ENCODE measurements at places on chromosomes 3 and 15. TPM values are rescaled to one million over a fixed set of nuclear protein-coding genes. Genes with fewer than 3 reads are reported as not detected.

DNA sequence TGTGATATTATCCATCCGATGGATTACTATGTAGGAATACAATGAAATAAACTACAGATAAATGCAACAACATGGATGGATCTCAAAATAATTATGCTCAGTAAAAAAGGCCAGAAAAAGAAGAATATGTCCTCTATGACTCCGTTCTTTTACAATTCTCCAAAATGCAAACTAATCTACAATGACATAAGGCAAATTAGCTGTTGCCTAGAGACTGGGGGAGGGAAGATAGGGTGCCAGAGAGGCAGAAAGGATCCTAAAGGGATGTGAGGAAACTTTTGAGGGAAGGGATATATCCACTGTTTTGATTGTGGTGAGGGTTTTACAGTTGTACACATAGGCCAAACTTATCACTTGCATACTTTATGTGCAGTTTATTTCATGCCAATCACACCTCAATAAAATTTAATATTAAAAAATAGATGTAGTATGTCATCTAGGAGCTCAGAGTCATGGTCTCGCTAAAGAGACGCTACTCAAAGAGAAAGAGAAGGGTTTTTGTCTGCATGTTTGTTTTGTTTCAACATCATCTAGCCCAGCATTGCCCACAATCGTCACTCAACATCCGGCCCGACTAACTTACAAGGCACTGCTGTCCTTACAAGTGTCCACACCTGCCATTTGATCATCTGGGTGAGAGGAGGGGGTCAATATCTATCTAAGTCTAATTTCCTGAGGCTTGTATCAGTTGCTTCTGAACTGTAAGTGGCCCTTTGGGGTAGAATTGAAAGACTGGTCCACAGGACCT, 29.5 kb downstream of the HES1 start:
- no peak for DNase-seq

DNA sequence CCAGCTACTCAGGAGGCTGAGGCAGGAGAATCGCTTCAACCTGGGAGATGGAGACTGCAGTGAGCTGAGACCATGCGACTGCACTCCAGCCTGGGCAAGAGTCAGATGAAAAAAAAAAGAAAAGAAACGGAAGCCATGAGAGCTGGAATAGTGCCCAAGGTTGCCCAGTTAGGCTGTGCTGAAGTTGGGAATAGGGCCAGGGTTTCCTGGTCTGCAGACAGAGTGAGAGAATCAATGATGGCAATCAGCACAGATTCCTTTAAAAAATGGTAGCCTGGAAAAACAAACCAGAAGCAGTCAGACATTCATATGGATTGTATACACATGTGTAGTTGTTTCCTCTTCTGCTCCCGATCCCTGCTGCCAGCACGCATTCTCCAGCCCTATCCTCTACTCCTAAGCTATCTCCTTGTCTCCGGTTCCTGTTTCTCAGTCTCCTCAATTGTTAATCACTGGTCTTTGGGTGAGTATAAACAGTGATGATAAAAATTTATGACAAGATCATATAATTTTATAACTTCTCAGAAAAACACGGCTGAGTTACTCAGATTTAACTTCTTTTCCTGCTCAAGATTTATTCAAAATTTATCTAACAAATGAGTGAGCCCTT, 316.2 kb upstream of the UMPS start:
- DNase-seq = no peak

DNA sequence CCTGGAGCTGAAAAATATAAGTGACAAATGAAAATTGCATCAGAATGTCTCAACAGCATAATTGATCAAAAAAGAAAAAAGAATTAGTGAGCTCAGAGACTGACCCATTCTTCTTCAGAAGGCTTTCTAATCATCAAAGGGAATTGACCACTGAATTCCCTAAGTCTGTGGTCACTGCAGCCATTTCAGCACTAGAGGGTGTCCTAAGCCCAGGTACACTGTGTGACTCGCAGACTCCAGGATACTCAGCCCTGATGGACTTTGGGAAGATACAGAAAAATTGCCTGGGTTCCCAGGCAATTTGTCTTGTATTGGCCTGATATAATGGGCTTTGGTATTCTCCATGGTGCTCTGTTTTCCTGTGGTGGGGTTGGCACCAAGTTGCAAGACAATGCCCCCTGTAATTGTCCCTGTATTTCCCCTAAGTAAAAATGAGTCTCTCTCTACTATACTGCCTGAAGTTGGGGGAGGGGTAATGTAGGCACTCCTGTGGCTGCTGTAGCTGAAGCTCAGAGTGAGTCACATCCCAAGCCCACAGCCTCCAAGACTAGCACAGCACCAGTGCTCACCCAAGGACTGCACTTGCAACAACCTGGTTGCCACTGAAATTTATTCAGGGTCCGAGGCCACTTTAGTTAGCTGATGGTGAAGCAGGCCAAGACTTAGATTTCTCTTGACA, 256.0 kb upstream of the STAC start:
- DNase-seq = no peak

GRCh38 chr3:163126115-163126514, 1629.5 kb downstream of the OTOL1 start:
- DNase-seq = no peak

DNA sequence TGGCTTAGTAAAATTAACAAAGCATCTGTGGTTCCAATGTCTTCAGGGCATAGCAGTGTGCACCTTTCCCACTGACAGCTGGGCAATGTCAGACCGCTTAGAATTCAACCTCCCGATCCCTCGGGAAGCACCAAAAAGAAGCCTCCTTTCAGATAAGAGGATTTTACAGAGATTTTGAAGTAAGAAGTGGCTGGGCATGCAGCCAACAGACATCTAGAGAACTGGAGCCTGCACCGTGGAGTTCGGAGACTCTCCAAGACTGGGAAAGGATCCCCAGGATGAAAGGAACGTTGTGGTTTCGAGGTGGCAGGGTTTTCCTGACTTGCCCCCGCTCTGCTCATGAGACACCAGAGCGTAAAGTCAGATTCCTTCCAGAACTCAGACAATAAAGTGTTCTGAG, 5.3 kb downstream of the FAM174B start:
- DNase-seq = no peak

DNA sequence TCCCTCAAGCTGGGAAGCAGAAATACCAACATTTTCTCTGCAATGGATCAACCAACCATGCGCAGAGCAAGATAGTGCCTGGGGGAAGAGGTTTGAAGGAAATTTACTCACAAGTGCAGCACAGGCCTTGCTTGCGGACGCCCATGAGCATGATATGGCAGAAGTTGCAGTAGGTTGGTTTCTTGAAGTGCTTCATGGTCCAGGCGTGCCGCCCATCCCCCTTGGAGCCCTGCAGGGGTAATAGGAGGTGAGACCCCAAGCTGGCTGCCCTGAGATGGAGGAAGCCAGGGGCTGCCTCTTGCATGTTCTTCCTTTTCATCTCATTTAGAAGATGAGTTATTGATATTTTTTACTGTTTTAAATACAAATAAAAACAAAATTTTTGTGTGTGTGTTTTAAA, 86.6 kb downstream of the DGKG start:
- DNase-seq = no peak

DNA sequence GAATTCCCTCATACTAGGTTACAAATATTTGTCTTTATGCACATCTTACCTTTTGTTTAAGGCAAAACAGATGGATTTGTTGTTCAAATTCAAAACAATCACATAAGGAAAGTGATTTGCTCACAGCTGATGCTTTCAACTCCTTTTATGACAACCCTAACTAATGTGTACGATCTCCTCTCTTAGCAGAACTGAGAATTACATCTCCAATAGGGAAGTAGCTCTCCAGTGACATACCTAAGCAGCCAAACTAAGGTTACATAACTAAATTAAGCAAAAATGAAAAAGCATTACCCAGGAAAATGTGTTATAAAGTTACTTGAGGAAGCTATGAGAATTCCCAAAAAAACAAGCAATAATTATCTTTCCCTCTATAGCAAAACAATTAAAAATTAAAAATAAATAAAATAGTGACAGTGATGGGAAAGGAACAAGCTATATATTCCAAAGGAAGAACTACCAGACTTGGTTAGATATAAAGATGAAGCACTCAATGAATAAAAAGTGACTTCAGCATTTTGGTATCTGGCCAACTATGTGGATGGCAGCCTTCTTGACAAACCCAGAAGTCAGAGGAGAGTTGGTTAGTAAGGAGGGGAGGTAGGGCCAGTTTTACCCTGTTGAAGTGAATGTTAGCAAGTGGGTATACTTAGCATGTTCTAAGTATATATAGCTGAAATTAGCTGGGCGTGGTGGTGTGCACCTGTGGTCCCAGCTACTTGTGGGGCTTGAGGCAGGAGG, 32.4 kb downstream of the PEAK1 start:
- no peak for DNase-seq

Gene CPN2
- not detected for total RNA-seq

Gene SOX14
- not detected for total RNA-seq

DNA sequence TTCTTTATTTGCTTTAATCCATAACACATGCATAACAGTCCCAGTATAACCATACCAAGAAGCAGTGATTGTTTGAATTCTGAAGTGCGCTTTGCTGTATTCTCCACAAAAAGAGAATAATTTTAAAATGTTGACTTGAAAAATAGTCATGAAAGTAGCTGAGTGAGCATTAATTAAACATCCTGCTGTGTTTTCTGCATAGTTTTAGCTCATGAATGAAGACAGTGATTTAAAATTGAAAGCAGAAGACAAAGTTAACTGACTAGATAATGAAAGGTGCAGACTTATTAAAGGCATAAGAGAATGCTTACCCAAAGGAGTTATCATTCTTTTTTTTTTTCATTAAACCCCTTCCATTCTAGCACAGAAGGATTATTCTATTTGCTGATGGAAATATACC, 143.5 kb downstream of the GABRG3 start:
- no peak for DNase-seq

Gene VGLL4
- total RNA-seq = 37.7 TPM

DNA sequence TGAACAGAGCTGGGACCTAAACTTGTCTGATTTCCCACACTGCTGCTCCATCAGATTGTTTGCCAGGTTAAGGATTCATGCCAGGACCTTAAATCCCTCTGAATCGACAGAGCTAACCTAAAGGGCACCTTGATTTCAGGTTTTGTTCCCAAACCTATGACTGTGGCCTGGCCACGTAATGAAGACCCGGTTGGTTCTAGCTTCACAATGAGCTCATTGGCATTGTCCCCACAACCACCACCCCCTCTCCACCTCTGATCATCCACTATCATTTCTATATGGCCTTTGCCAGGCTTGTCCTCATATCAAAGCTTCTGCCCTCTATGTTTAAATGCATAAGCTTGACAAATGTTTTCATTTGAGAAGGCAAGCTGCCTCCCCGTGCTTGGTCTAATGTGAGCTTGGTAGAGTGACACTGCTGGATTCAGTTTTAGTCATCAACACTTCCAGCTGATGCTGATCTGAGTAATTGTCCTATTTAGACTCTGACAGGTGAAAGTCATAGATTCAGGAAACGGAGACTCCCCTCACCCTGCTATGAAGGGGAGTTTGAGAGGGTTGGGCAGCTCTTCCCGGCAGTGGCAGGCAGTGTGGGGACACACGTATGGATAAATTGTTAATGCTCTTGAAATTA, 407.1 kb upstream of the CFAP20DC start:
- DNase-seq = no peak

Data from CD8-positive, alpha-beta memory T cell (primary cell).